ENCODE measurements at places on chromosomes 7 and 10.

- no peak for DNase-seq
Measured at GRCh38 chr10:50533296-50533695, 90.5 kb downstream of the SGMS1 start.

GRCh38 chr10:17387861-17388503, 66.4 kb downstream of the ST8SIA6 start:
- no peak for DNase-seq

- DNase-seq = no peak
Measured at GRCh38 chr10:16843252-16843870, 26.1 kb upstream of the RSU1 start.

- DNase-seq = no peak
Measured at GRCh38 chr7:110994028-110994967, 96.6 kb upstream of the LRRN3 start.

DNA sequence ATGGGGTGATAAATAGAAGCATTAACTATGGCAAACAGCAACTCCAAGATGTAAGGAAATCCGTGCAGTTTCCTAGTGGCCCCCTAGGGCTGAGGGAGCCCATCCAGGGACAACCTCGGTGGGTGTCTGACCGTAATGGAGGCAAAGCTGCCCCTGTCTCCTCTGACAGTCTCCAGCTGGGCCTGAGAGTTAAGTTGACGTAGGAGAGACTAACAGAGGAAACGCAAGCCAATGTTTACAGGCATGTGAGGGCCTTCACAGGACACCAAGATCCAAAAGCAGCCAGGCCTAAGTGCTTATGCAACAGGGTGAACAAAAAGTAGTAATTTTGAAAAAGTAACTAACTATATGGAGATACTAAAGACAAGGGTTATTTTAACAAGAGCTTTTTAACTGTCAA, 330.0 kb upstream of the C7orf33 start:
- no peak for DNase-seq

DNA sequence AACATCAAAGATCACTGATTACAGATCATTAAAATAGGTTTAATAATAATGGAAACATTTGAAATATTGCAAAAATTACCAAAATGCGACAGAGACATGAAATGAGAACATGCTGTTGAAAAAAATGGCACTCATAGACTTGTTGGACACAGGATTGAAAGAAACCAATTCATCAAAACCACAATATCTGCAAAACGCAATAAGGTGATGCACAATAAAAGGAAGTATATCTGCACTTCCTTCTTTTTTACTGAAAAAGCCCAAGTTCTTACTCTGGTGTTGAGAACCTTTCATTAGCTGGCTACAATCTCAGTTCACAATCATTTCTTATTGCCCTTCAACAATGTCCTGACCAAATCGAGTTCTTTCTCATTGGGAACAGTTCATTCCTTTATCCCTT, 28.7 kb downstream of the TMEM106B start:
- DNase-seq = no peak

DNA sequence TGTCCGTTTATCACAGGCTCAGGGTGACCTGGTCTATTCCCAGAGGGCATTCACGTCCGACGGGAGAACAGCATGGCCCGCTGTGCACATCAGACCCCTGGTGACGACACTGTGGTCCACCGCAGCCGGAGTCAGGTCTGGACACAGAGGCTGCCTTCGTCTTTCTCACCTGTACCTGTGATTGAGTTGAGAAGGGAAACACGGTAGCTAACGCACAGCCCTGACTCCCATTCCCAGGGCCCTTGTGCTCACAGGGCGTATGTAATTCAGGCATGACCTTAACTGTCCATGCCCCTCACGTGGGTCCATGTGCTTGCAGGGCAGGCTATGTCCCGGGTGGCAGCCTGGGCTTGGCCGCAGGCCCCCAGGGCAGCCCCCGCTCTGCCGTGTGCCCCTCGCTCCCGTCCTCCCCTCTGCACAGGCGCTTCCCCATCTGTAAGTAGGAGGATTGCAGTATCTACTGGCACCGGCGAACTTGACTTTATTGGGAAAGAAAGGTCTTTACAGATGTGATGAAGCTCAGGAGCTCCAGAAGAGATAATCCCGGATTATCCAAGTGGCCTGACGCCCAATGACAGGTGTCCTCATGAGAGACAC, 221.3 kb upstream of the TCERG1L start:
- DNase-seq = no peak

DNA sequence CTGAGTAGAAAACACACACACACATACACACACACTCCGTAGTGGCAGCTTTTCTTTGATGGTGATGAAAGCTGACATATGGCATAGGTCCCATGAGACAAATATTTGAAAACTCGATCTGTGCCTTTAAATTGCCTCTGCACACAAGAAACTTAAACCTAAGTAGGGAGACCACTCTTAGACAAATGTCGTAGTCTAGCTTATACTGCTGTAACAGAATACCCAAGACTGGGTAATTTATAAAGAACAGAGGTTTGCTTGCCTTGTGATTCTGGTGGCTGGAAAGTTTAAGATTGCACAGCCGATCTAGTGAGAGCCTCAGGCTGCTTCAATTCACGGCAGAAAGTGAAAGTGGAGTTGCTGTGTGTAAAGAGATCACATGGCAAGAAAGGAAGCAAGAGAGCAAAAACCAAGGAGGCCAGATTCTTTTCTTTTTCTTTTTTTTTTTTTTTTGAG, 489.4 kb upstream of the SORCS1 start:
- DNase-seq = no peak

- DNase-seq = no peak
Measured at GRCh38 chr7:44321796-44322195, 3.6 kb downstream of the CAMK2B start.

DNA sequence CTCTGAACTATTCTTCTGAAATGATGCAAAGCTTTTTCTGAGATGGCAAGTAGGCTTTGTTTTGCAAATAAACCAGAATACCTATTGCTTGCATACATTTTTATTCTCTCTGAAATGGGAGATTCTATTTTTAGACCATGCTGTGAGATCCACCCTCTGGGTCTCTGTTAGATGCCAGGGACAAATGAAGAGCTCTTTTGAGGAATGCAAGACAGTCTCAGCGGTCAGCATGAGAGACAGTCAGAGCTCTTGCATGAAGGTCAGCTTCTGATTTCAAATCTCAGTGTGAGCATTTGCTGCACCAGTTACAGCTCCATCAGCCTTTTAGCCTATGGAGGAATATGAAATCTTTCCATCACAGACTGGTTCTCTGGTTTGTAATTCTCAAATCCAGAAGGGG, 429.9 kb upstream of the KLF6 start:
- DNase-seq = no peak

DNA sequence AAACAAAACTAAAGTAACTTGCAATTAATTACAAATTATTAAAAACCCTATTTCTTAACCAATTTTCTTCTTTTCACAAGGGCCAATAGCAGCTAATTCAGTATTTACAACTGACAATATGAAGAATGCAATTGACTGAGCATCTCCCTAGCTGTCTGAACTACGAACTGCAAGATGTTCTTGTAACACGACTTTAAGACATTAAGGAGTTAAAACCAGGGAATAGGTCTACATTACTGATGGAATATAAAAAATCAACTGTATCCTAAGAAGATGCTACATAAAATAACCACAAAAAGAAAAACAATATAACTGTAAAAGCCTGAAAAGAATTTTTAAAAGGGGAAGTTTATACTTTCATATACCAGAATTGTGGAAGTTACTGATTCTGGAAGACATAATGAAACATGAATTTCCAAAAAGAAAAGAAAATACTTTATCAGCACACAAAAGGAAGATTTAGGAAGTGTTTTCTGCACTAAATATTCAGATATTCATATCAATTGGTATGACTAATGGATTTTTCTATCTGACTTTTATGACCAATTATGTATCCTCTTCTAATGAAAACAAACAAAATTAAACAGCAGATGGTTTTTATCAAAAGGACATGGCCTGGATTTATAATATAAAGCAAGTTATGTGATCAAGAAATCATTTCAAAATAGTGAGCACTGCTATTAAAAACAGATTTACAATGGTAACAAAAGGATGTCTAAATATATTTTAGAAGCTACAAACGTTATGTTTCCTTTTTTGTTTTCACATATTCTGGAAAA, 1.6 kb downstream of the GPR22 start:
- DNase-seq = no peak

DNA sequence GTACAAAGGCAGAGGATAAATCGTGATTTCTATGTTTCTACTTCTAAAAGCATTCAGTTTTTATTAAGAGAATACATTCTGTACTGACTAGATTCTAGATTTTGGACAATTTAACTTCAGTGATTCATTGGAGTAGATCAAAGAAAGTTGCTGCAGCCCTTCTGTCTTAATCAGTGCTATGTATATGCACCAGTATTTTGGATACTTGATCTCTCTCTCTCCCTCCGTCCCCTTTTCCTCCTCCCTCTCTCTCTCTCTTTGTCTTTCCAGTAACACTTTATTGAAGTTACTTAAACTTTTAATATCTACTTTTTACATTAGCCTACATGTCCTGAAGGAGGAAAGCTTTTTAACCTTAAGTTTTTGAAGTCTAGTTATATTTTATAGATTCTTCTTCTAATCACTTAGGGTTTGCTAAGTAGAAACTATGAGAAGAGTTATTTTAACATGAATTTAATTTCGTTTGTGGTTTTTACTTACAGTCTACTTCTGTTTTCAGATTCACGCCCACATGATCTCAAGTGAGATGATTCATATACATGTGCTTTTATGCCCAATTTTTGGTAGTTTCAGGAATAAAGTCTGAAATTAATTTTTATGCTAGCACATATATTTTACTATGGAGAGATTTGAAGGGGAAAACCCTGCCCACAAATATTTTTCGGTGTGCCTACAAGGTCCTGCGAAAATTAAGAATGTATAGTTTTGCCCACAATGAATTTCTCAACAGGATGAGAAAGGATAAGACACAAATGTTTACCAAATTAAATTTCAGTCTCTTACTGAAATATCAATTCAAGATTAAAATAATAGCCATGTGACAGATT, 9.1 kb downstream of the MDFIC start:
- DNase-seq = no peak

GRCh38 chr10:17453373-17454091, 863 bp downstream of the ST8SIA6 start:
- peak; percentile 13 for DNase-seq

DNA sequence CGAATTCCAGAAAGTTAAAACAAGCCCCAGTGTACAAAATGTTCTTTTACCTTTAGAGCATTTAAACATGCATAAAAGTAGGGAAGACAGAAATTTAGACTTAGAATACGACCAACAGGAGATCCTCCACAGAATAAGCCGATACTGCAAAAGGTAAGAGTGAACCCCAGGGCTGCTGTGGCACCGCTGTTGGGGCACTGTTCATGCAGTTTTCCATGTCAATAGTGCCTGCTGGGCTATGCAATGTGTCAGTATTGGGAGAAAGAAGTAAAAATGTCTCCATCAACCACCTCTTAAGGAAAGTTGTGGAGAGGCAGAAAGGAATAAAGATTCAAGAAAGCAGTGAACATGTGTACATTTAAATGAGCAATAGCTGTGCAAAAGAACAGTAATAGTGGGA, 326.5 kb upstream of the SEMA3C start:
- DNase-seq = no peak

- no peak for DNase-seq
Measured at GRCh38 chr7:28181416-28181815, 821 bp upstream of the JAZF1 start.

DNA sequence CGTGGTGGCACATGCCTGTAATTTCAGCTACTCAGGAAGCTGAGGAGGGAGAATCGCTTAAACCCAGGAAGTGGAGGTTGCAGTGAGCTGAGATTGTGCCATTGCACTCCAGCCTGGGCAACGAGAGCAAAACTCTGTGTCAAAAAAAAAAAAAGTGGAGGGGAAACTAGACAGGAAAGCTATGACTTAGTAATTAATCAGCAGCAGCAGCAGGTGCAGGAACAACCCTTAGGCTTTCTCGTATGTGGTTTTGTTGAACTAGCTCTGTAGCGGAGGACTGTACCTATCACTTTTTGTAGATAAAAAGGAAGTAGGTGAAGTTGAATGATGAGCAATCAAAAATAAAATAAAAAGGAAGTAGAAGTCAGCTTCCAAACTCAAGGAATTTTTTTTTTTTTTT, 76.9 kb upstream of the KMT2C start:
- no peak for DNase-seq

DNA sequence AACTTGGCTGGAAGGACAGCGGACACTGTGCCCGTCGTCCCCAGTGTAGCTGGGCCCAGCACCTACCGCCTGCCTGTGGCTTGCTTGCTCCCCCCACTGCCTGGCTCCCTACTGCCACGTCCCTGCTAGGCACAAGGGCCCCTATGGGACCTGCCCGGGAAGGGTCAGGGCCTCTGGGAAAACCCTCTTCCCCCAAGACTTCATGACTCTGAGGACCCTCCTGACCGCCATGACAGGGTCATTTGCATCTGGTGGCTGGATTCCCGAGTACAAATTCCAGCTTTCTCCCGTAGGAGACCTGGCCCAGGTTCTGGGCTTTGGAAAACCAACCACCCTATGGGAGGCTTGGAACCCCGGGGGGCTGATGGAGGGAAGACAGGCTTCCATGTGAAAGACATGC, 1.4 kb upstream of the MMD2 start:
- DNase-seq = no peak

GRCh38 chr10:110220398-110220797, 13.0 kb downstream of the MXI1 start:
- DNase-seq = no peak

DNA sequence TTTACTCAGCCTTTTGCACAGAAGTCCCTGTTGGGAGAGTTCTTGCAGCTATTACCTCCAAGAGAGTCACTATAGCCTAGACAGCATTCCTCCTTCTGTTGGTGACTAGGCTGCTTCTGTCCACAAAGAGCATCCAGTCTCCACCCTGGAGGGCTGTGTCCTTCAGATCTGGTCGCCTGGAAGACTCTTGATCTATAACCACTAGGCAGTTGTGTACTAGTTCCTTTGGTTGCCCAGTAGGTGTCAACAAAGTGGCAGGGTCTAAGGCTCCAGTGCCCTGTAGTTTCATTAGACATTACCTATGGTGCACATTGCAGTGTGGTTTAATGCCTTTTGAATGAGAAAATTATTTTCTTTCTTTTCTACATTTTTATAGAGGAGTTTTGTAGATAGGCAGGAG, 11.3 kb upstream of the AKR1C2 start:
- DNase-seq = no peak

DNA sequence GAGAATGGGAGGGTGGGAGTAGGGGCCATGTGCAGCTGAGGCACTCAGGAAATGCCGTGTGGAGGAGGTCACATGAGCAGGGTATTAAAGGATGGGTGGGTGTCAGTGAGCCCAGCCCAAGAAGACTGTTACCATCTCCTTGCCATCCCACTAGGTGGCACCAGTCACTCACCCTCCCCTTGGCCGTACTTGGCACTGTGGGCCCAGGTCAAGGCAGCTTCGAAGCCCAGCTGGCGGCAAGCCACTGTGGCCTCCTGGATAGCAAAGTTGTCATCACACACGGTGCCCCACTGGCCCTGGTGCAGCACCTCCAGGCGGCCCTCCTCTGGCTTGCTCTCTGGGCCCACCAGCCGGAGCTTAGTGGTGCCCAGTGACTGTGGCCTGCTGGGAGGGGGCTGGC, 5.4 kb downstream of the LOXL4 start:
- no peak for DNase-seq

GRCh38 chr10:65348637-65349036, 1577.2 kb upstream of the LRRTM3 start:
- DNase-seq = no peak

- no peak for DNase-seq
Measured at GRCh38 chr7:26284995-26285632, 6.5 kb upstream of the SNX10 start.

GRCh38 chr10:69659241-69660038, 29.4 kb downstream of the FAM241B start:
- no peak for DNase-seq
